ENCODE measurements at places on chromosomes 3 and 15.
A peak's percentile ranks its signal among the peaks of the same experiment; 100 is the strongest.

- no peak for DNase-seq
Observed at GRCh38 chr3:195571361-195571760, 12.4 kb downstream of the APOD start.

DNA sequence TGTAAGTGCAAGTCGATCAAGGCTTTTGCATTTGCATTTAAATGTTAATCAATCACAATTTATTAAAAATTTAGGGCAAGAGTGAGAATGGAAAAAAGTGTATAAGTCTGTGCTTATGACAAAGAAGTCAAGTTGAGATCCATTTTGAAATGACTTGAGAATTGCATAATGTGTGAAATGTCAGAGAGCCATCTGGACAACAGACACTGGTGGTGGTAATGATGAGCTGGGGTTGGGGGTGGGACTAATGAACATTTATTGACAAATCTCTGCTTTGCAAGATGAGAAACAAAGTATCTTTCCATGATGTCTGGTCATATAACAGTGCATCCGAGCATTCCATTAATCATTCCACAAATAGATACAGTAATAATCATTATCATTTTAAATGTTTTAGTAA, 89.4 kb upstream of the ZBTB20 start:
- DNase-seq: no peak

GRCh38 chr3:113966172-113966571, 18.4 kb downstream of the ZDHHC23 start:
- no peak for DNase-seq

GRCh38 chr3:71252466-71252865, 331.1 kb downstream of the FOXP1 start:
- no peak for DNase-seq

DNA sequence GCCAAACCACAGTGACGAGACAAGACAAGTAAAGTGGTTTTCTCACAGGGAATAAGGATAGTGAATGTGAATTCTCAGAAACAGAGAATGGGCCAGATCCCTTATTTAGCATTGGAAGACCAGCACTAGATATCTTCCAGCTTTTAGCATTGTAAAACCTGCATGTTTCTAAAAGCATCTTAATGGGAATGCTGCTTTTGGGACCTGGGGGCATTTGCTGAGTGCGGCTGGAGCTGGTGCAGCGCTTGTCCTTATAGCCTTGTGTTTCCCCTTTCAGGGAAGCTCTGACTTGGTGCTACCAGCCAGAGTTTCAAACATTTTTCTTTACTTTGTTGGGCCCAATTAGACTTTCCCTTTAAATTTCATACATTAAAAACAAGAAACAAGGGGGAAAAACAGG, 52.9 kb downstream of the CLSTN2 start:
- no peak for DNase-seq

- no peak for DNase-seq
Observed at GRCh38 chr3:22208844-22209243, 457.8 kb upstream of the ZNF385D start.

DNA sequence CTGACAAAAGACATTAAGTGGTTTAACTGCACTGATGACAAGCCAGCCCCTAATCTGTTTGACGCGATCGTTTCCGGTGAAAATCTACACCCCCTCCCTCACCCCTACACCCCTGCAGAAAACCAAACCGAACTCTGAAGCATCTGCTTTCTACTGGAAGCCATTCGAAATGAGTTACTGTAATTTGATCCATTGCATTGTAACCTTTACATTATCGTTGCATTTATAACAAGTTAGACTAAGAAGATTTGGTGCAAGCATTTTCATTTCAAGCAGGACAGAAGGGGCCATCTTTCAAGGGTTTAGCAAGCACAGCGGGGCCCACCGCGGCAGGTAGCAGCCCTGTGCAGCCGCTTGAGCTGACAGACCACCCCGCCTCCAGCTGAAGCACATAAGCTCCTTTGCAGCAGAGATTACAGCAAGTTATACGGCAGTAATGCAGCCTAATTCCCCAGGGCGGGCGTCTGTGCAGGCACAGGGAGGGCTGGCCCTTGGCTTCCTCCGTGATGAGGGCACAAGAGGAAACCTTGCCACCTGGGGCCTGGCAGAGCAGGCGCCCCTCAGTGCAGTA, 79.3 kb downstream of the CHSY1 start:
- no peak for DNase-seq

- no peak for DNase-seq
Observed at GRCh38 chr15:93852761-93853160, 378.6 kb upstream of the MCTP2 start.

- DNase-seq: no peak
Observed at GRCh38 chr15:62109437-62109836, 42.7 kb downstream of the C2CD4A start.

DNA sequence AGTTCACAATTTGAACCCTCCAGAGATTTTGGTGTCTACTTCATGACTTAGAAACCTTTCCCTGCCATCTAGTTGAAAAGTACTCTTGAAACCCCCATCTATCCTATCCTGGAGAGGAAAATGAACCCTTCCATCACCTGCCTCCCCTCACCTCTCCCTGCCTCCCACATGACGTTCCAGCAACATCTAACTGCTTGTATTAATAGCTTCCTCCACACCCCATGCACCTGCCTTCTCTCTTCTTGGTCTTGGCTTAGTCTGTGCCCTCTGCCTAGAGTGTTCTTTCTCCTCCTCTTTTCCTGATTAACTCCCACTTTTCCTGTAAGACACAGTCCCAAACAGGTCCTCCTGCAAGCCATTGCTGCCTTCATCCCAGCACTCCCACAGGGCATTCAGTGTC, 107.8 kb downstream of the LIPC start:
- DNase-seq: no peak

- DNase-seq: no peak
Observed at GRCh38 chr3:143820466-143821221, 27.6 kb downstream of the SLC9A9 start.

- DNase-seq: no peak
Observed at GRCh38 chr3:160260587-160261270, 35.5 kb downstream of the C3orf80 start.

- DNase-seq: no peak
Observed at GRCh38 chr15:77454951-77455350, 34.3 kb downstream of the HMG20A start.

GRCh38 chr3:20743553-20744321, 557.7 kb upstream of the SGO1 start:
- no peak for DNase-seq

DNA sequence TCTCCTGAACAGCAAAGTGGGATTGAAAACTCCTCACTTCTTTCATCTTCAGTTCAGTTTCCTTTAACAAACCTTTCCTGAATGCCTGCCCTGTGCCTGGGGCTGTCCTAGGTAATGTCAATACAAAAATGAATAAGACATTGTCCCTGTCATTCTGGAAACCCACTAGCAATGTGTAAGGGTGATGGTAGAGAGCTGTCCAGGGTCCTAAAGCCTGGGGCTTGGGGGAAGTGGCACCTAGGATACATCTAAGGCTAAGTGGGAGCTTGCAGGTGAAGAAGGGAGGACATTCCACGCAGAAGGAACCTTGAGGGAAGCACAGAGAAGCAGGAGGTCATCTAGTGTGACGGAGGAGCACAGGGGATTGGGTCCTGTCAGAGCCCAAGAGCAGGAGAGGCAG, 212.7 kb upstream of the PPP2R3A start:
- DNase-seq: no peak

- DNase-seq: no peak
Observed at GRCh38 chr3:60610441-60611112, 640.7 kb downstream of the FHIT start.

DNA sequence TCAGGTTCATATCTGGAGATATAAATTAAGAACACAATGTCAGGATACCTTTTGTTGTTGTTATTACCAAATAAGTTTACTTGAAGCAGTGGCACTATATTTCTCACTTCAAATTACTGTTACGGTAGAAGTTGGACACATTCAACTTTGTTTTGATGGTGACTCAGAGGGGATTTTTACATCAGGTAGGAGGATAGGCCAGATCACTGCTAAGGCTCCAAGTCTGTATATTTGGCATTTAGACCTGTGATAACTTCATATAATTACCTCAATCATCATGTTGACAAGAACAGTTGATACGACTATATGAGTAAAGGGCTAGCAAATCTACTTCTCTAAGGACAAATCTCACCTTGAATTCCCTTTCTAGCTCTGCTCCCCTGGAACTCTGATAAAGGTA, 15.6 kb downstream of the LZTFL1 start:
- DNase-seq: no peak

DNA sequence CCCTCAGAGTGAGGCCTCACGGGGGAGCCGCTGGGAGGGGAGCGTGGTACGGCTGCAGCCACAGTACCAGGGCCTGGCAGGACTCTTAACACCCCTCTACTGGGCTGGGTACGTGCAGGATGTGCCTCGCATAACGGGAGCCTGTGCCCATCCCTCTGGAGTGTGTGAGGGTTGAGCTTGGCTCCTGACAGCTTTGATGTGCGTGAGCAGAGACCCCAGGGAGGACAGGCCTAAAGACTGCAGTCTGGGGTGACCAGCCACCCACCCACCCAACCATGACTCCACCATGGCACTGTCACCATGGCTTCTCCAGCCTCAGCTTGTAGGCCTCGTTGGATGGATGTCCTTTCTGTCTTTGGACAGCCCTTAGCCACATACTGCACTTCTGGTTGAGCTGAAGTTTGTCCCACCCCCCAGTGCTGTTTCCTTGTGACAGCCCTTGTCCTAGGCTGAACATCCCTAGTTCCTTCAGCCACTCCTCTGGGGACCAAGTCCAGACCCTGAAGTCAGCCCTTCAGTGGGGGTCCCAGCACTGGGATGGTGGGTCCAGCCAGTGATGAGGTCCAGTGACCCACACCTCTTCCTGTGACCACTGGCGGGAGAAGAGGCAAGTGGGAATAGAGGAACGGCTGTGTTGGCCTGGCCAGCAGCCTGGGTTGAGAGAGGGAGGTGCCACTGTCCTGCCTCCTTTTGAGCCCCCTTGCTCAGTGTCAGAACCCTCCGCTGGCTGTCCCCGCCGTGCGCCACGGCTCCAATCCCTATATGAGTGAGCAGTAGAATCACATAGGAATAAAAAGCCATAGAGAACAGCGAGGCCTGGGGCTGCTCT, 6.1 kb downstream of the GLYCTK start:
- DNase-seq: no peak

DNA sequence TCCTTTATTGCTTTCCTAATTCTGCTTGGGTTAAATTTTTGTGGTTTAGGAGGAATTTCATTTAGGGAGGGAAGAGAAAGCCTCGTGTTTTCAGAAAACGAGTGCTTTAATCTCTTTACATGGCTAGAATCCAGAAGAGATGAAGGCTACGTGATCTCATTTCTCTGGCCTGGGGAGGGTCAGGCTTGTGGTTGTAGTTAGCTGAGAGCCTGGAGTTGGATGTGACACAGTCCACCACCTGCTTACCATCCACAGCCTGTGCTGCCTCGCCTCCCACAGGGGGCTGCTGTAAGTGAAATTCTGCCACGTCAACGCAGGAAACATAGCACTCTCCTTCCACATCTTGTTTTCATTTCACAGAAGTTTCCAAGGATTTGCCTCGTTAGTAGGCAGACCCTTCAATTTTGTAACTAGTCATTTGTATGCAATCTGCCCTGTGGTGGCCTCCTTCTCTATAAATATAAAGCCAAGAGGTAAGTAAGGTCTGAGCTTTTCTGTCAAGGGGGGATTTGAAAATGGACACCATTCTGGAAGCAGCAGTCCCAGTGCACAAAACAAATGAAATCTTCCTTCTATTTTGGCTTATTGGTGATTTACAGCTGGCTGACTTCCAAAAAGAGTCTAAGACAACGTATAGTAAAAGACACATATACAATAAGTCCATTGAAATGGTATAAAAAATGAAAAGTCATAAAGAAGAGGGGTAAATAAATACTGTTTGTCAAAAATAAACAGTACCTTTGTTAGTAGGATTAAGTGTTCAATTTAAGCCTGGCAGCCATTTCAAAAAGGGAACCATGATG, 3.4 kb downstream of the GXYLT2 start:
- DNase-seq: no peak

DNA sequence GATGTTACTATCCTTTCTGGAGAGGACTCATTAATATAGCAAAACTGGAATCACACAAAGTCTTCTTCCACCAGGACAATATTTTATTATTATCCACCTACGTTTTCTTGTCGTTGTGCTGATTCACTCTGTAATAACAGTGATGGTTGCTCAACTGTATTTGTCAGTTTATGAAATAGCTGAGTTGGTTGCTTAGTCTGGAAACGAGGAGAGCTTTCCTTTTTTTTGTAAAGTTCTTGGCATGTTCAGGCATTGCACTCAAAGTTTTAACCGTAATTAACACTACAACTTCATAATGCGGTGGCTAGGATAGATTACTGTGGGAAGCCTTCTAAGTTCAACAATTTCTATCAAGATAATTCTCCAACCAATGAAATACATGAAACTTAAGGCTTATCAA, 131.2 kb downstream of the RAP2B start:
- no peak for DNase-seq

GRCh38 chr15:84981711-84982300, at the start of gene PDE8A:
TSS of gene PDE8A (plus strand) at chr15:84981856. CDS start at chr15:84982163, 307 bp downstream.
- DNase-seq: no peak

GRCh38 chr15:101313041-101313761, 18.2 kb upstream of the SNRPA1 start:
- no peak for DNase-seq

DNA sequence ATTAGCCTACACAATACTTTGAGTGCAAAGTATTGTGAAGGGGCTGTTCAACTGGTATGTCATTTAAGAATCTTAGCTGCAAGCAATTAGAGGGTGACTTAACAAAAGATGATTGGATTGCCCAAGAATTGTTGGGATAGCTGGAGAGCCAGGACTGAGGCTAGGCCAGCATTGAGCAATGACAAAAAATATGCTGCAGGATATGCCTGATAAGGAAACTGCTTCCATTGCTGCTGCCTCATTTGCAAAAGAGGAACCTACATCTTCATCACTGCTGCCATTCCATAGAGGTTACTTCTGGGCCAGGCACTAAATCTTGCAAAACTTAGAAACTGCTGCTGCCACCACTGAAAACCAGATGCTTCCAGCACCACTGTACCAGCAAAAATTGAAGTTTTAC, 108.0 kb upstream of the TBC1D5 start:
- DNase-seq: no peak

GRCh38 chr3:189947948-189948723, 172.6 kb downstream of the P3H2 start:
- peak; percentile 21 for DNase-seq

DNA sequence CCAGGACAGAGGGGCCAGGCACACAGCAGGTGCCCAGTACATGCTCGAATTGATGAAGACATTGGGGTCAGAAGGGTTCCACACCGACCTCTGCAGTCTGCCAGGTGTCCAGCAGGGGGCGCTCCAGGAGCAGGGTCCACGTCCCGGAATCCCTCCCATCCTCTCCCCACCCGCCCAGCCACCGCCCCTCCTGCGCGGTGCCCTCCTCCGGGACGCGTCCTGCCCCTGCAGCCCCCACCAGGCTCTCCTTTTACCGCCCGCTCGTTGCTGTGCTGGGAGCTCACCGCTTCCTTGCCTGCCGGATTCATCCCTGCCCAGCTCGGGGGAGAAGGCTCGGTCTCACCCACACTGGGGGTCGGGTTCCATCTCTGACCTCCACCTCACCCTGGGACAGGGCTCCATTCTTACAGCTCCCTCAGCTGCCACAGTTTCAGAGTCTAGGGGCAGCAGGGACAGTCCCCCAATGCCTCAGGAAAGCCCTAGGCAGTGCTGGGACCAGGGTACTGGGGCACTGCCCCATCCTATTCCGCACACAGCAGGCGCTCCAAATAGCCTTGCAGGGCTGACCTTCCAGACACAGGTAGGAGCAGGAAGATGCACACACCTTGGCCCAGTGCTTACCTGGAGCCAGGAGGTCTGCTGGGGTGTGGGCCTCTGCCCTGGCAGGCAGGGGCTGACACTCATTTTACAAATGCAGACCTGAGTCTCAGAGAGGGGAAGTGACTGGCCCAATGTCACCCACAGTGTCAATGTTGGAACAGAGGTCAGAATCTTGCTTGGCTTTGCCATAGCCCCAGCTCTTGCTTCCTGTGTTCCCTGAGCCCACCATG, 31.0 kb downstream of the GRIP2 start:
- no peak for DNase-seq

- DNase-seq: no peak
Observed at GRCh38 chr3:78976200-78976599, 791.6 kb downstream of the ROBO1 start.
